Smooth muscle cell of bladder (primary cell): ENCODE measurements at places on chromosomes 4 and X. TPM values are rescaled to one million over a fixed set of nuclear protein-coding genes. Genes with fewer than 3 reads are reported as not detected.

Gene UGT2A1
- not detected in 2 replicates for total RNA-seq

Gene MAGEE1
- 0.43 and 1.1 TPM in 2 replicates for total RNA-seq

Gene REELD1
- not detected in 2 replicates for total RNA-seq

Gene VEGFC
- total RNA-seq = 19.3 and 24.1 TPM in 2 replicates

Gene NOX1
- 0.14 TPM in 1 of 2 replicates, not detected in the other for total RNA-seq
